AG04449 (cell line): ENCODE measurements at places on chromosomes 4 and X.

DNA sequence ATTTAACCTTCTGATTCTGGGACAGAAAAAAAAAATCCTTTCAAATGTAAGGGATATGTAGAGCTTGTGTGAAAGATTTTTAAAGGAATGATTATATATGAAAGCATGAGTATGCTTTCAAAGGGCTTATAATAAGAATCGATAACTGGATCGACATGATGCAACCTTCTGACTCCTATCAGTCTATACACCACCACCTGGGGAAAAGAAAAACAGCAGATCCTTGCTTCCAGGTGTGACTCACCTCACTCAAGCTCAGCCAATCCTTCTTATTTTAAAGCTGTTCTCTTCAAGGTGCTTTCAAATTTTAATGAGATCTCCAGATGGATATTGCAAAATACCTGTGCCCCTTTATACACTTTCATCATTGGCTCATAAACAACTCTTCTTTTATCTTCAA, 102.1 kb upstream of the EDNRA start:
- no peak for DNase-seq

- no peak for DNase-seq
These were observed 48.2 kb upstream of the GC start for GRCh38 chr4:71832049-71832448.

GRCh38 chr4:180528003-180528402, 1715.2 kb upstream of the TENM3 start:
- no peak for DNase-seq

GRCh38 chr4:41122775-41123174, 91.6 kb downstream of the APBB2 start:
- no peak for DNase-seq

DNA sequence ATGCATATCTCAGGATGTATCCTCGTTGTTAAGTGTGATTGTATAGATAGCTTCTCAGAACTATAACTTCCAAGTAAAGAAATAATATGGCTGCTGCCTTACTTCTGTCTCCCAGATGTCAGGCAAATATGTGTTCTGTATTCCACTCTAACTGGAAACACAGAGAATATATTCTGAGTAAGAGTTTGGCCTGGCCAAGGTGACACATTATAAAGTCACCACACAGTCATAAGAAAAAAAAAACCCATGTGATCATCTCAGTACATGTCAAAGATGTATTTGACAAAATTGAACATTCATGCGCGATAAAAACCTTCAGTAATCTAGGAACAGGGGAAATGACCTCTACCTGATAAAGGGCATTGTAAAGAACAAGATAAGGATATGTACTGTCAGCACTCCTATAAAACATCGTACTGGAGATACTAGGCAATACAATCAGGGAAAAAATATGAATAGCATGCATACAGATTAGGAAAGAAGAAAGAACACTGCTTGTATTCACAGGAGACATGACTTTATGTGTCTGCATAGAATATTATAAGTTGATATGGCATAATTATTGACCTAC, 207.1 kb downstream of the ZNF330 start:
- DNase-seq, result no peak

DNA sequence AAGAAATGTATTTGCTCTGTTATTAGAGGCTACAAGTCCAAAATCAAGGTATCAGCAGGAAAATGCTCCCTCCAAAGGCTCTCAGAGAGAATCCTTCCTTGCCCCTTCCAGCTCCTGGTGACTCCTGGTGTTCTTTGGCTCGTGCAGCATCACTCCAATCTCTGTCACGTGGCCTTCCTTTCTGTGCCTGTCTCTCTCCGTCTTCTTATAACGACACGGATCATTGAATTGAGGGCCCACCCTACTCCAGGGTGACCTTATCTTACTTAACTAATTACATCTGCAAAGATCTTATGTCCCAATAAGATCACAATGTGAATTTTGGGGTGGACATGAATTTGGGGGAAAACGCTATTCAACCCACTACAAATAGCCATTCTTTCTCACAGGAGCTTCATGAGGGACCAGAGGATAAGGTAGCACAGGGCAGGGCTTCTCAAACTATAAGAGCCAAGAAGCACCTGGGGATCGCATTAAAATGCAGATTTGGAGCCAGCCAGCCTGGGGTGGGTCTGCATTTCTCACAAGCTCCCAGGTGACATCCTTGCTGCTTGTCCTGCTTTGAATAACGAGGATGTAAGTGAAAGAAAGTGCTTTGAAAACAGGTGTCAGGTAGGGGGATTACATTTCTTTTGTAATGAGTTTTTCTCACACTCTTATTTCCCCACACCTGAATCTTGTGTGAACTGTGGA, 41.9 kb upstream of the APLN start:
- no peak for DNase-seq

DNA sequence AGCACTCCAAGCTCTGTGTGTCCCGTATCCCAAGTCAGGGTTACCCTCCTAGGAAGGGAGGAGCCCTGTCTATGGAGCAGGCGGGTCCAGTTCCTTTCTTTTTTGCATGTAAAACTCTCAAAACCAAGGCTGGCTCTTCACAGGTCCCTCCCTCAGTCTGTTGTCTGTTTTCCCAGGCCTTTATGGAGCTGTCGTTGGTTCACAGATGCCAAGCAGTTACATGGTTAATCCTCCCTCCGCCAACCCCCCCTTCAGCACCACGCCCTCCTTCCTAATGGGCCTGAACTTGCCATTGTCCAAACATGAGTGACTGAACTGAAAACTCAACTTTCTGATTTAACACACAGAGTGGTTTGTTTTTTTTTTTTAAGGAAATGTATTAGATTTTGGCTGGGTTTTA, 148.3 kb downstream of the STOX2 start:
- no peak for DNase-seq

DNA sequence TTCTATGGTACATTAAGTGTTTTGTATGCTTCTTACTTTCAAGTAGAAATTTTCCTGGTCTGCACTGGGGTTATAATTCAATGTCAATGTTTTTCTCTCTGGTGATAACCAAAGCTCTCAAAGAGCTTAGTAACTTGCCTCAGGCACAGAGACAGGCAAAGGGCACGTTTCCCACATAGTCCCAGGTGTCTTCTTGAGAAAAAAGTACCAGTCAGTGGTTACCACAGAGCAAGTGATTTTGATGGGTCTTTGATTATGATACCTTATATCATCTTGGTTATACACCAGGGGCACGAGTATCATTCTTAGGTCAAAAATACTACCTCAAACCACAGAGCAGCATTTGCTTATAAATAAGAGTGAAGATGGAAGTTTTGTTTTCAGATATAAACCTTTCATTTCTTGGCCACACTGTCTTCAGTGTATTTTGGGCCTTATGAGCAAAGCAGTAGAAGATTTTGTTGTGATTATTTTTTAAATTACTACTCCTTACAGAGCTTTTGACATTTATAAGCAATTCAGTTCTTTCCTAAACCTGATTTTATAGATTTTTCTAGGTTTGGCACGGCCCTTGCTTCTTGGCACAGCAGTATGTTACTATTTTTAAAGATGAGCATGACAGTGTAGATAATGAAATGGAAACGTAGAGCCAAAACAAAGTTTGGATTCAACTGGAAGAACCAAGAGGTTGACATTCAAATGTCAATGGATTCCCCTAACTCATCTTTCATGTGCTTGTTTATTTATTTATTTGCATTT, 85.3 kb upstream of the TLL1 start:
- no peak for DNase-seq
